Activated naive CD4-positive, alpha-beta T cell (primary cell): ENCODE measurements at places on chromosomes 11 and 22.

DNA sequence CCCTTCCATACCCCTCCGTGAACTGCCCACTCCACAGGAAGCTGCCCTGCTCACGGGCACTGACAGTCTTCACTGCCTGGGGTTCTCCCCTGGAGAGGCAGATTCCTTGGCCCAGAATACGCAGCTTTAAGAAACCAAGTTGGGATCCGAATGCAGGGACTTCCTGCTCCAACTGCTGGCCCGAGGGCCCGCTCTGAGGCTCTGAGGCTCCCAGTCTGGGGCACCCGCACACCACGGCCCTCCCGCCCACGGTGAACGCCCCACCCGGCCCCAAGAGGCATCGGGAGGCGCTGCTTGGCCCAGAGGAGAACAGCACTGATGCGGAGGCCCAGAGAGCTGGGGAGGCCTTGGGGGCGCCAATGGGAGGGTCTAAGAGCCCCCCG is 42.3 kb downstream of the IGF2 start:
- DNase-seq = no peak

GRCh38 chr11:75602951-75603350 is 40.9 kb downstream of the SERPINH1 start:
- no peak for DNase-seq

- no peak for DNase-seq
Measured at GRCh38 chr22:34702279-34702678, 363.7 kb upstream of the ISX start.

DNA sequence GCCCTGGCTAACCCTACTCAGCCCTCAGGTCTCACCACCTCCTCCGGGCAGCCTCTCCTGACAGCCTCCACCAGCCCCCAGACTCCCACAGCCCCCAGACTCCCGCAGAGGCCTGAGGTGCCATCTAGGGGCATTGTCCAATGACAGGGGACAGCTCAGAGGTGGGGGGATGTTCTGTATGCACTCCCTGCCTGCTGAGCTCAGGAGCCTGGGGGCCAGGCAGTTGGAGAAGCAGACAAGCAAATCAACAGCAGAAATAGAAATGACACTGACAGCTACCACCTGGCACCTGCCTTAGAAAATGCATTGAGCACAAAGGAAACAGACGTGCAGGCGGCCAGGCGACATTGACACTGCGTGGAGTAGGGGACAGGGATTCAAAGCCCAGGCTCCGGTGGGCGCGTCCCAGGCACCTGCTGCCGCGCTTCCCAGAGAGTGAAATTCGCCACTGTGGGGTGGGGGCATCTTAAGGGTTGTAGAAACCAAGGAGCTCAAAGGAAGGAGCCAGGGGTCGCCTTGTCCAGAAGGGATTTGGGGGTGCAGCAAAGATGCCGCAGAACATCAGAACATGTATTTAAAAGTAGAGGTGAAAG is 22.5 kb upstream of the WNT7B start:
- no peak for DNase-seq

DNA sequence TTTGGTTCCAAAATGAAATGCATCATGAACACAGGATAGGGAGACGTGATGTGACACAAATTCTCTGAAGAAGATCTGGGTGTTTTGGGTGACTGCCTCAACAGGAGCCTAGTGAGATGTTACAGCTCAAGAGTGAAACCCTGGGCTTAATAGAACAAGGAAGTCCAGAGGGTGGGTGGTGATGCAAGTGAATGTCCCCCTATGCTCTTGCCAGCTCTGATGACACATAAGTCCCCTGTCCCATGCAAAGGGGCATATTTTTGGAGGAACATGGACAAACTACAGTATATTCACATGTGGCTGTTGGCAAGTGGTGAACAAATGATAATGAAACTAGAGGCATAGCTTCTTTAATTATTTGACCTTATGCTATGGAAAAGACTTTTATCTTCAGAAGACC is 9.2 kb downstream of the CRTAM start:
- no peak for DNase-seq

DNA sequence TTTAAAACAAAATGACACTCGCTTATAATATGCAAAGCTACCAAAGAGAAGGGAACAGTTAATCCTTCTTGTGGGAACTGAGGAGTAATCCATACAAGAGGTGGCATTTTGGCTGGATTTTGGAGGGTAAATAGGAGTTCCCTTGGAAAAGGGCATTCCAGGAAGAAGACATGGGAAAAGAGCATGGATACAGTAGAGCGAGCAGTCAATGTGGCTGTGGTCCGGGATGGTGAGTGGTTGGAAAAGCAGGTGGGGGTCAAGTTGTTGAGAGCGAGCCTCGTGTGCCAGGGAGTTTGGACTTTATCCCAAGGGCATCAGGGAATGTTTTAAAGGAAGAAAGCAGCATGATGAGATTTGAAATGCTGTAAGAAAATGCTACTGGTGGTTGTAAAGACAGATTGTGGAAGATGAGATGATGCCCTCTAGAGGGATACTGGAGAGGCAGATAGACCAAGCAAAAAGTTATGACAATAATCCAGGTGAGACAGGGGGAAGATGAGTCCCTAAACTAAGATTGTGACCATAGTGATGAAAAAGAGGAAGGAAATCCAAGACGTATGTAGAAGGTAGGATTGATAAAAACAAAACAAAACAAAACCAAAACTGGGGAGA is 3.8 kb upstream of the MMP7 start:
- no peak for DNase-seq

DNA sequence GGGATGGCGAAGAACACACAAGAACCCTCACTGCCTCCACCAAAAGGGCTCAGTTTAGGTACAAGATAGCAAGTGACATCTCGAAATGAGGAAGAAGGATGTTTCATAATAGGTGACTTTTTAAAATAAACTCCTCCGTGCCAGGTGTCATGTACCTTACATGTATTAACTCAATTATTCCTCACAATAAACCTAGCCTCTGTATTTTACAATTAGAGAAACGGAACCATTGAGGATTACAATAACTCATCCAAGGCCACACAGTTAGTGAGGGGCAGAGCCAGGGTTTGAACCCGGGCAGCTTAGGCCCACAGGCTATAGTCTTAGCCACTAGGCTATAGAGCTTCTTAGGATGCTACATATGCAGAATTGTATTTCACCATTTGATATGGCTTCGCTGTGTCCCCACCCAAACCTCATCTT is 965 bp upstream of the PAMR1 start:
- no peak for DNase-seq

- DNase-seq = no peak
Measured at GRCh38 chr11:62513626-62514025, 33.0 kb downstream of the AHNAK start.

DNA sequence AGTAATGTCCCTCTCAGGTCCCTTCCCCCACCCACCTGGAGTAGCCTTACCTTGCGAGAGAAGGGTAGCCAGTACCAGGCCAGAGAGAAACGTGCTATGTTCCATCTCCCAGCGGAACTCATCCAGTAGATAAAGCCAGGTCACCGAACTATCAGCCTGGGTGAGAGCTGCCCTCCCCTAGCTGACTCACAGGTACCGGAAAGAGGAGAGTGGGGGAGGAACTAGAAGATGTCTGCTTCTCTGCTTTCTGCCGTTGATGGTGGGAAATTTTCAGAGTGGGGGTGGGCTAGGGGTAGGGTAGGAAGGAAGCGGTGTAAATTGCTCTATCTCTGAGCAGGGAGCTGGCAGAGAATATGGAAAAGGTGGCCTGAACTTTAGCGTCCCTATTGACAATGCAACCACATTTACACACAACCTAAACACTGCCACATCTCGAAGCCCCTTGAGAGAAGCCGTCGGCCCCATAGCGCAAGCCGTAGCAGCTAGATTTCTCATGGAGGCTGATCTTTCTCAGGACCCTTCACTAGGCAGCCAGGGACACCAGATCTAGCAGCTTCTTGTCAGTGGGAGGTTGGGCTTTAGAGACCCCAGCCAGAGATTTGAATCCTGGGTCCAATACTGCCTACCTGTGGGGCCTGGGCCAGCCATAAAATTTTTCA is at the start of gene CD3D:
CD3D (minus strand) TSS at position 203 of the 659 bp plus-strand sequence; CDS start at position 105, 98 bp downstream.
- no peak for DNase-seq

- no peak for DNase-seq
Measured at GRCh38 chr22:49899530-49899929, 18.7 kb downstream of the ALG12 start.

- no peak for DNase-seq
Measured at GRCh38 chr22:25621986-25622385, 57.5 kb downstream of the GRK3 start.

DNA sequence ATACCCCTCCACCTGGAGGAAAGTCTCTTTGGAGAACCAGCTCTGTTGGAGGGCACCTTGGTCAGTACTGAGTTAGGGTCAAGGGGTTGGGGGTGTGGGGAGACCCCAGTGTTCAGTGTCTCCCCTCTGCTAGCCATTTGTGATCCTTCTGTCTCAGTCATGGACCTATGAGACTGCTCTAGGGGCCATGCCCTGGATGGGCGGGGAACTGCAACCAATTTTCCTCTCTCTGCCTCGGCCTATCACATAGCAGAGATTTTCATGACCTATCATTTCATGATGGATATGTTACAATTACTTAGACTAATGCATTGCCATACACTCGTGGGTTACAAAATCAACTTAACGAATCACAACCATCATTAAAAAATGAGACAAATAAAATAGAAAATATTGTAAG is 7.4 kb downstream of the OTOG start:
- no peak for DNase-seq

GRCh38 chr22:50530877-50531545 is 1.2 kb upstream of the TYMP start:
- peak; percentile 41 for DNase-seq

DNA sequence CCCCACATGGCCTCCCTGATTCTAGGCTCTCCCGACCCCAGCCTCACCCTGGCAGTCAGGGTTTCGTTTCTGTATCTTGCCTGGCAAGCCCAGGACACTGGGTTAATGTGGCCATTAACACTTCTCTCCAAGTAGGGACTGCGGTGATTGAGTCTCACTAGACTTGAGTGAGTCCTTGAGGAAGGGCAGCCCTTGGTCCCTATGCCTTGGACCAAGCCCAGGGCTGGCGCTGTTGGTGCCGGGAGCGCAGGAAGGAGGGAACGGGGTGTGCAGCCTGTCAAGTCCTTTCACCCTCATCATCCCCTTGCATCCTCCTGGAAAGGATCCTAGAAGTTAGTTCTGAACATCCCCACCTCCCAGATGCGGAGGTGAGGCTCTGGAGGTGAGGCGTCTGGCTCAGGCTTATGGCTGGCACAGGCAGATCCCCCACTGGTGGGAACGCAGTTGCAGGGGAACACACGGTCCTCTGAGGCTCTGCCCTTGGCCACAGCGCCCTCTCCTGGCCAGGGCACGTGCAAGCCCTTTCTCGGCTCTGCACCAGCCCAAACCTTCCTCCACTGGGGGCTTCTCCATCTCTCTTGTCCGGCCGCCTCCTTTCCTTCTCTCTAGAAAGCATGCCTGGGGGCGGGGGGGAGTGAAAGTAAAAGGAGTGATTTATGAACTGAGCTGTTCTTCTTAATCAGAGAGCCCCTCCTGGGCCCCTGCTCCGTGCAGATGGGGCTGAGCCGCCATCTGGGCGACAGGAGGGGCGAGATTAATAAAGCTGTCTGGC is 56.7 kb downstream of the TP53I11 start:
- DNase-seq = peak; percentile 22

GRCh38 chr11:69207165-69207889 is 51.6 kb downstream of the SMIM38 start:
- DNase-seq = no peak

DNA sequence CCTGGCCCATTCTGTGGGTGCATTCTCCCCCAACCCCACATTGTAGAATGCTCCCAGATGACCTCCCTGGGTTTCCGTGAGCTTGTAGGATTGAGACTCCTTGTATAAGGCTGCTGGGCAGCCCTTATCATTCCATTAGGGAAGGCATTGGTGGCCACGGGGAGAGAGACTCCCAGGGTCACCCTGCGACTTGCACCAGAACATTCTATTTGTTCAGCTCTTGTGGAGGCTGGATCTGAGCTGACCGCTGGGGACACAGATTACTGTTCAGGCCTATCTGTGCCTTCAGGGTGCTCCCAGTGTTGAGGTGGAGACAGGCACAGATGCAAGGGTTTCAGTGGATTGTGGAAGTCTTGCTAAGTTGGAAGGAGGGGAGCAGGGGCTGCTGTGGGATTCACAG is 17.8 kb downstream of the MICALL1 start:
- no peak for DNase-seq

DNA sequence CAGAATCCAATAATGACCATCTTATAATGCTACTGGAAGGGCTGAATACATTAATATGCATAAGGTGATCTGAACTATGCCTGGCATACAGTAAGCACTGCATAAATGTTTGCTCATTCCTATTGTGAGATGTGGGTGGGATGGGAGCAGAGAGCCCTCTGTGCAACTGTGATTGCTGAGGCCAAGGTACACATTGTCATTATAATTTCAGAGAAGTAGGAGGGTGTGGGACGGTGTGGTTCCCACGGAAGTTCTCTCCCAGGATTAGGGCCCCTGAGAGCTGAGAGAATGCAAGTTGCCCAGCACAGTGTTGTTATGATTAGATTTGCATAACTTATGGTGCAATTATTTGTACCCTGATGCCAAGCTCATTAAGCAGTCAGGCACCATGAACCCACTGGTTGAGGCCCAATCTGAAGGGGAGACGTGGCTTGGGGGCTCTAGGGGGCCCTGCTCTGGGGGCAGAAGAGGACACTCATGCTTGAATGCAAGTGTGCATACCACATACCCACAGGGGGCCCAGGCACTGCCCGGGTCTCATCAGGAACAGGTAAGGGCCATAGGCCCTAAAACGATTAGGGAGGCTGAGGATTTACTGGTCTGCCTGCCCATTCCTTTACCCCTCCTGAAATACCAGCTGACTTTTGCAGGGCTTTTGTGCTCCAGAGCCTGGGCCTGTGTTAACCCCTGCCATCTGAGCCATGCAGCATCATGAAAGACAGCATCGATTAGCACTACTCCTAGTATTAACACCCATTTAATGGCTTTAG is 72.8 kb downstream of the THAP12 start:
- no peak for DNase-seq

- DNase-seq = no peak
Measured at GRCh38 chr11:74710281-74710938, 20.8 kb downstream of the CHRDL2 start.

DNA sequence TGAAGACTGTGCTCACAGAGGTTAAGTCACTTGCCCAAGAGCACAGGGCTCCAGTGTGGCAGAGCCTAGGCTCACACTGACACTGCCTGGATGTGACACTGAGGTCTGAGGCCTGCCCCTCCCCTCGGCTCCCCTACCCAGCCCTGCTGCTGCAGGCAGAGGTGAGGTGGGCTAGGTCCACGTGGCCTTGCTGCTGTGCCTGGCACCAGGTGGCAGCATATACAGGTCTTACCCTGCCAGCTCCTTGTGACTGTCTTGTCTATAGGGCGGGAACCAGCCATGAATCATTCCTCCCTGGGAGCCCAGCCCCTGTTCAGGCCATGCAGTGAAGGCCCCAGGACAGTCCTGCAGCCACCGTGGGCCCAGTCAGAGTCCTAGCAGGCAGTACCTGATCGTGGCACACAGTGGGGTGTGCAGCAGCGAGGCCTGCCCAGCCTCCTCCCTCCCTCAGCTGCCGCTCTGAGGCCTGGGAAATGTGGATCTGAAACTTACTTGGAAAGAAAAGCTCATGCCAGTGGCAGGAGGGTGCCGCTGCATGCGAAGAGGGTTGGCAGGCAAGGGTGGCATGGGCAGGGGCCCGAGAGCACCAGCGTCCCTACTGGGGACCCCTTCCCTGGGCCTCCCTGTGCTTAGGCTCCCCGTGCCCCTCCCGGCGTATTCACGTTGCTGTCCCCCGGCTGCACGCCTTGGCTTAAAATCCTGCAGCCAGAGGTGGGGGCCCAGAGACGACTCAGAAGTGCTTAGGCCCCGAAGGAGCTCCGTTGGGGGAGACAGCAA is 1.2 kb upstream of the CERK start:
- DNase-seq = peak; percentile 79
